Sciatic nerve (tissue), 2 donors: ENCODE measurements at places on chromosomes 5 and 9.

DNA sequence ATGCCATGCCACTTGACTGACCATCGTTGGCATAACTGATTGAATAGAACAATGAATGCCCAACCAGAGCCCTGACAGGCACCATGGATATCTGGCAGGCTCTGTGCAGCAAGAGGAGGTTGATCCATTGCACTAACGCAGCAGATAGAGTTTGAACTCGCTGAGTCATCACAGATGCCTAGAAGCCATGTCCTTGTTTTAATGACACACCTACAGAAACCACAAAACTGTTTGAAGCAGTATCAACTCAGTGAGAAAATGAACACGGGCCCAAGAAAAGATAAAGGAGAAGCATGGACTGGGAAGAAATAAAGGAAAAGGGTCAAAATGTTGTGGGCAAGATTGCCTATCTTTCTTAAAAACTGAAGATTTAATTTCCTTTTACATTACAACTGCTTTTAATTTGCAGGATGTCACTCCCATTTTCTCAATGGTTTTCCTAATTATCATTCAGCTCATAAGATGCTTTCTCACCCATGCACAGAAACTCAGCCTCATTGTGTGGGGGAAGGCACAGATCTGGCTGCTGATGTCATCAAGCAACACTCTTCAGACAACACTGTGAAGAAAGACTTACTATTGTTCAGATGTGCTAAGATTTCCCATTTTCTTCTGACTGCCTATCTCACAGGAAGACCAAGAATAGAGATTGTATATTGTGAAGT is 129.0 kb downstream of the PIK3R1 start:
- no peak for DNase-seq

- DNase-seq = peak; percentile 77
Measured at GRCh38 chr5:179264783-179265513, 80.3 kb downstream of the ADAMTS2 start.

GRCh38 chr9:131873335-131873734 is 133.5 kb upstream of the RAPGEF1 start:
- no peak for DNase-seq

DNA sequence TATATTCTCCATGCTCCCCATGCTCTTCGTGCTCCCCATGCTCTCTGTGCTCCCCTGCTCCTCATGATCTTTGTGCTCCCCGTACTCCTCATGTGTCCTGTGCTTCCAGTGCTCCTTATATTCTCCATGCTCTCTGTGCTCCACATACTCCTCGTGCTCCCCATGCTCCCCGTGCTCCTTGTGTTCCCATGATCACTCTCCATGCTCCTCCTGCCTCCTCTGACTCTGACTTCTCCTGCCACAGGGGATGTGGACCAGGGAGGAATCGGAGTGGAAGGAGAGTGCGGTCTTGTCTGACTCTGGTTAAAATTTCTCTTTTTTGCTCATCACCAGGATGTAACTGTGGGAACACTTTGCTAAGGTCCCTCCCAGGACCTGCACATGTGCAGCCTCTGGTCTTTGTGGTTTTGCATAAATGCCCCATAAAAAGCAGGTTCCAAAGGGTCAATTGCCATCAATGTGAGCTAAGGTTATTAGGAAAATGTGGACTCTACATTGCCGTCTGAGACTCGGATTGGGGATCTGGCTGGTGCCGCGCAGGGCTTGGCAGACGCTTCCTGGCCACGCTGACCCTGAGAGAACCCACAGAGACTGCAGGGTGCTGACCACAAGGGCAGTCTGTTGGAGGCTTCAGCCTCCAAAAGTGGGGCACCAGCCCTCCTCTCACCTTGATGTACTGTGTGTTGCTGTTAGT is 52.5 kb downstream of the TRIP13 start:
- DNase-seq = no peak

GRCh38 chr5:135069895-135070657 is 36.0 kb upstream of the PITX1 start:
- no peak for DNase-seq

- no peak for DNase-seq
Measured at GRCh38 chr5:157328277-157328912, 62.5 kb downstream of the CYFIP2 start.

DNA sequence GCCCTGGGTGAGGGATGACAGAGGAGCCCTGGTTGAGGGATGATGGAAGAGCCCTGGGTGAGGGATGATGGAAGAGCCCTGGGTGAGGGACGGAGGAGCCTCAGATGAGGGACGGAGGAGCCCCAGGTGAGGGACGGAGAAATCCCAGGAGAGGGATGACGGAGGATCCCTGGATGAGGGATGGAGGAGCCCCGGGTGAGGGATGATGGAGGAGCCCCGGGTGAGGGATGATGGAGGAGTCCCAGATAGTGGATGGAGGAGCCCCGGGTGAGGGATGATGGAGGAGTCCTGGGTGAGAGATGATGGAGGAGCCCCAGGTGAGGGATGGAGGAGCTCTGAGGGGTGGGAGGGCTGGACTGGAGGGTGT is 10.9 kb downstream of the PHF2 start:
- DNase-seq = no peak

DNA sequence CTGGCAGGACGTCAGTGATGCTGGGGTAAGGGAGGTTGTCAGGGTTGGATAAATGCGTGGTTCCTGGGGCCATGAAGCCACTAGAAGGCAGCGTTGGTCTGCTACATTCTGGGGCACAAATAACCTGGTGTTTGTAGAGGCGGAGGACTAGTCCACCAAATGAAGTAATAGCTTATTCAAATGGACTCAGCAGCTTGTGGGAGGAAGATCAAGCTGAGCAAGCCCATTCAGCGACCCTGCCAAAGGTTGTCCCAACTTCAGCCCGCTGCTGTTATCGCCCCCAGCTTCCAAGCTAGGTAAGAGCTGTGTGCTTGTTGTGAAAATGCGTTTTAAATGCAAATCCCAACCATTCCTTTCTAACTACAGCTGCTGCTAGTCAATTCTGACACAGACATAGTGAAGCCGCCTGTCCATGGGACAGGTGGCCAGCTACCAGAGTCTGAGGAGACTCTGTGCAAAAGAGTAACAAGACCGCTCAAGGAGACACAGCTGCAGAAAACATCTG is 7.6 kb upstream of the FAM240B start:
- no peak for DNase-seq

DNA sequence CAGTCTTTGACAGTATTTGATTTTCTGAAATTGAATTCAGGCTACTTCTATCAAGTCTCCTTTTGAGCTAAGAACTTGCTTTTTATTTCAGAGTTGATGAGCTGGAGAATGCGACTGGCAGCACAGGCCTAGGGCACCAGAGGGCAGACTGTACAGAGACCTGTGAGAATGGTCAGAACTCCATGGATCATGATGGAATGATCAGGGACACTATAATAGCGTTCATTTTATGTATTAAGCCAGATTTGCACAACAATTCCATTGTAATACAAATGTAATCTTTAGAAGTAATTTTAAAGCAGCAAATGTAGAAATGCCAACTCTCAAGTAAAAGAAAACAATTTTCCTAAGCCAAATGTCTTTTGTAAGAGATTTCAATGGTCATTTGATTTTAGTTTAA is 902.4 kb downstream of the NR2F1-AS1 start:
- DNase-seq = no peak

GRCh38 chr5:81860778-81861177 is 109.9 kb upstream of the SSBP2 start:
- DNase-seq = no peak

DNA sequence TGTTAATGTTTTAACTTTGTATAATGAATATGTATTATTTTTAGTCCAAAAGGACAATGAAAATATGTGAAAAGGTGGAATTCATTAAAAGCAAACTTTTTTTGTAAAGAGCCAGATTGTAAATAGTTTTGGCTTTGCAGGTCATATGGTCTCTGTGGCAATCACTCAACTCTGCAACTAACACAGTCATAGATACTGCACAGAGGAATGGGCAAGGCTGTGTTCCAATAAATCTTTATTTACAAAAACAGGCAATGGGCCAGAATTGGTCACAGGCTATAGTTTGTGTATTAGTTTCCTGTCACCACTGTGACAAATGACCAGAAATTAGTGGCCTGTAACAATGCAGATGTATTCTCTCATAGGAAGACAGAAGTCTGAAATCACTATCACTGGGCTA is 125.4 kb upstream of the PTCH1 start:
- no peak for DNase-seq

GRCh38 chr9:89675058-89675742 is 70.4 kb downstream of the GADD45G start:
- DNase-seq = no peak

DNA sequence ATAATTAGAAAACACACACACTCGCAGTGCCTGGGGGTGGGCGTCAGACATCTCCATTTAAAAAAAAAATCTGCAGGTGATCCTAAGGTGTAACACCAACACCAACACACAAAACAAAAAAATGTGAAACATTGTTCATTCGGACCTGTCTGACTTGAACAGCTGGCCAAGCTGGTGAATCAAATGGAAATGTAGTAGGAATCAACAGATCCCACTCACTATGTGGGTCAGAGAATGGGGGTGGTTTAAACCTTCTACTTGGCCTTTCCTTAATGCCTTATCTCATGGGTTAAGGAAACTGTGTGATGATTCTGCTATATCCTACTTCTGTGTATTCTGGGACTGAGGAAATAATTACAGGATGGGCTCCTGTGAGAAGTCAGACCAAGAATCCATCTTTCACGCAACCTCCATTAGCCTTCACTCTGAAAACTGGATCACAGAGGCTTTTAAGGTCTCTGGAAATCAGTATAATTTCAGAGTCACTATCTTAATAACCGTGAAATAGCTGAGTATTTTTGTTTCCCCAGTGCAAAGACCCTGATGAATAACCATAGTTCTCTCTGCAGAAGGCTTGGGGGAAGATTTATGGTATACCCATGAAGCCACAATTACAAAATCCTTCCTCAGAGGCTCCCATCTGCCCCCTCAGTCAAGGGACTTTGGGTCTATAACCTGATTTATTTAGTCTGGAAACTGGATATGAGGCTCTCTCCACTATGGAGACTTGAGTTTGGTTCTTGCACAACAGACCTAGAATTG is 17.2 kb upstream of the MCCC2 start:
- DNase-seq = no peak

- no peak for DNase-seq
Measured at GRCh38 chr5:113755516-113755915, 242.0 kb downstream of the YTHDC2 start.

DNA sequence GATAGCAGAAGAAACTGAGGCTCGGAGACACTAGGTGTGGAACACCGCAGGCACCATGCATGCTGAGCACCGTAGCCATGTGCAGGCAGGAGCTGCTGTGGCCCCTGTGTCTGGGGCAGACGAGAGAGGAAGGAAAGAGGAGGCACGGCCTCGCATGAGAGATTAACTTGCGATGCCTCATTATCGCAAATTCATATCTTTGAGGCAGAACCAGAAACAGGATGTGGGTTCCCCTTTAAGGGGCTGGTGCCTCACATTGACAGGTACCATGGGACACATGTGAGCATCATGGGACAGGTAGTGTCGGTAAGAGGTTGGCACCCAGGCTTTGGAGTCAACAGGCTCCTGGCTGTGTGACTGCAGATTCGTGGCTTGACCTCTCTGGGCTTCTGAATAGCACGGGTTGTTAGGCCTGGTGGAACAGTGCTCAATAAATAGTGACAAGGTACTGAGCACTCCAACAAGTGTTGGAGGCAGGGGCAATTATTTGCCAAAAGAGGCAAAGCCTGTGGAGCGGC is 40.8 kb downstream of the NAIF1 start:
- DNase-seq = no peak

DNA sequence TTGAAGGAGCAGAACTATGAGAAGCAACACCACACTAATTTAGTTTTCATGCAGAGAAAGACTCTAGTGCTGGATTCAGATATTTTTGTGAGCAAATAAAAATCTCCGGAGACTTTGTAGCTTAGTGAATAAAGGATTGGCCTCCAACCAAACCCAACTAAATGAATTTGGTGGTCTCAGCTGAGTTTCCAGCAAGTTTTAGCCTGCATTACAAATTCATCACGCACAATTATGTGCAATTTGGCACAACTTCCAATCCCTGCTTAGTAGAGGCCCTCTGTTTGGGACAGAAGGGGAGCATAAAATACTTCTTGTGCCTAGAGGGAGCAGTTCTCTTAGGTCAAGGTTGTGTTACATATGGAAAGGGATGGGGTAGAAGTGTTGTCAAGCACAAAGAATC is 112.3 kb upstream of the ADAMTSL1 start:
- DNase-seq = no peak

GRCh38 chr5:135942202-135942771 is 12.5 kb downstream of the LECT2 start:
- DNase-seq = no peak

- DNase-seq = peak; percentile 88
Measured at GRCh38 chr9:128892221-128892921, 10.4 kb downstream of the LRRC8A start.

DNA sequence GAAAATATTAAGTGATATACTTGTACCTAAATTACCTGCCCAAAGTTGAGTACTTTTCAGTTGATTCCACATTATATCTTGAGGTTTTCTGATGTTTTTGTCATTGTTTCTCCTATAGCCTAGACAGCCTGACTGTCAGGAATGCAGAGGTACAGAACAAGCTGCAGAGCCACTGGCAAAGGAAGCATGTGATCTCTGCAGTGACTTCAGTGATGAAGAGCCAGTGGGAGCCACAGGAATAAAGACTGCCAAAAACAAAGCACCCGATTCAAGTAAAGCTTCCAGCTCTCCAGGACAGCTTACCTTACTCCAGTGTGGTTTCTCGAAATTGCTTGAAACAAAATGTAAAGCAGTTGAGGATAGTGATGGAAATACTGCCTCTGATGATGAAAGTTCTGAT is 96.3 kb downstream of the ERCC6L2 start:
- DNase-seq = no peak

GRCh38 chr5:57221049-57221568 is 47.2 kb downstream of the GPBP1 start:
- no peak for DNase-seq

GRCh38 chr5:30838936-30839496 is 354.5 kb upstream of the CDH6 start:
- DNase-seq = no peak

DNA sequence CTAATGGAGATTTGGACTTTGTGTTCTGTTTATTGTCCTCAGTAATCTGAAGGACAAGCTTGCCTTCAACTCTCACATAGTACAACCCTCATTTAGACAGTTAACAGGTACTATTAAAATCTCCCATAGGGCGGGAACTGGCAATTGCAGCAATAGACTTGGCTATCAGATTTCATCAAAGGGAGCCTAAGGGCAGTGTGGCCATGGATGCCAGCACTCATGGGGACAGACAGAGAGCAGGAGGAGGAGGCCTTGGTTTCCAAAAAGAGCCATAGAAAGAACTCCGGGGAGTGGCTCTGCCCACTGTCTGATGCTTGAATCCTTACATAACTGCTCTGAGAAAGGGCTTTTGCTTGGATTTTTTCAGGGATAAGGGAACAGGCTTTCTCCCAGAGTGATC is 6.8 kb downstream of the SLC36A1 start:
- DNase-seq = no peak

GRCh38 chr9:3850098-3850497 is 324.3 kb upstream of the RFX3 start:
- DNase-seq = no peak

GRCh38 chr5:67315082-67315989 is 118.7 kb upstream of the CD180 start:
- DNase-seq = no peak

DNA sequence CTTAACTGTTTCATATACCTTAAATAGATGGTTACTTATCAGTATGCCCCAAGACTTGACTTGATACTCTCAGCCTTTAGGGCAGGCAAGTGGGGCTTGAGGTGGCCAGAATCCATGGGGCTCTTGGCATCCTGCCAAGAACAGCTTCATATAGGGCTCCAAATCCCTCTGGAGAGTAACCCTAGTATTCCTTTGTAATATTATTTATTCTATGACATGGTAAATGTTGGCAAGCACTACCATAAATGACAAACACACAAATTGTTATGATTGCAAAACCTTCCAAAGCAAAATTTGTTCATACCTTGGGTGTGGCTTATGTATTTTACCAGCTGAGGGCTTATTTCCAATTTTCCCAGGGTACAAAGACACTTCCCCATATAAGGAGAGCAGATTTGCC is 257.4 kb upstream of the TRPC7 start:
- DNase-seq = no peak
